ENCODE measurements at places on chromosomes 11 and 22.
A peak's percentile ranks its signal among the peaks of the same experiment; 100 is the strongest.

DNA sequence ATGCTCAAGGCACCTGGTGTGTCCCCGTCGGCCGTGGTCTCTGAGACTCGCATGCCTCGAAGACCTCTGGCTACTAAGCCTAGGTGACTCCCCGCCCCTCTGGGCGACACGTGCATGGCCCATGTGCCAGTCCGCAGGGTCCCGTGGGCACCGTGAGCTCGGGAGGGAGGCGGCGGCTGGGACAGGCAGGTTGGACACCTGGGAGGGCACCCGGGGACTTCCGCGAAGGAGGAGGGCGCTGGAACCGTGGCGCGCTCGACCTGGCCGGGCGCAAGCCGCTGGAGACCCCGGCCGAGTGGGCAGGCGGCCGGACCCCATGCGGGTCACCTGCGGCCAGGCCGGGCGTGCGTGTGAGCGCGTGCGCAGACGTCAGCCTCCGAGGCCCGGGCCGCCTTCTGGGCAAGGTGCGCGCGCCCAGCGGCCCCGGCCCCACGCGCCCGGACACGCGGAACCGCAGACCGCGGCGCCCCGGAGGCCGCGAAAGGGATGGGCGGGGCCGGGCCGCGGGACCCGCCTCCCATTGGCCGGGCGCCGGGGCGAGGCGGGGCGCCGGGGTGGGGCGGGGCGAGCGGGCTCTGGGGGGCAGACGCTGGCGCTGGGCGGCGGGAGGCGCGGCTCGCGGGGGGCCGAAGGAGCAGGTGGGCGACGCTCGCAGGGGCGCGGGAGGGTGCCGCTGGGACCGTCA lies 579 bp upstream of the RASD2 start:
- DNase-seq, result peak; percentile 51

DNA sequence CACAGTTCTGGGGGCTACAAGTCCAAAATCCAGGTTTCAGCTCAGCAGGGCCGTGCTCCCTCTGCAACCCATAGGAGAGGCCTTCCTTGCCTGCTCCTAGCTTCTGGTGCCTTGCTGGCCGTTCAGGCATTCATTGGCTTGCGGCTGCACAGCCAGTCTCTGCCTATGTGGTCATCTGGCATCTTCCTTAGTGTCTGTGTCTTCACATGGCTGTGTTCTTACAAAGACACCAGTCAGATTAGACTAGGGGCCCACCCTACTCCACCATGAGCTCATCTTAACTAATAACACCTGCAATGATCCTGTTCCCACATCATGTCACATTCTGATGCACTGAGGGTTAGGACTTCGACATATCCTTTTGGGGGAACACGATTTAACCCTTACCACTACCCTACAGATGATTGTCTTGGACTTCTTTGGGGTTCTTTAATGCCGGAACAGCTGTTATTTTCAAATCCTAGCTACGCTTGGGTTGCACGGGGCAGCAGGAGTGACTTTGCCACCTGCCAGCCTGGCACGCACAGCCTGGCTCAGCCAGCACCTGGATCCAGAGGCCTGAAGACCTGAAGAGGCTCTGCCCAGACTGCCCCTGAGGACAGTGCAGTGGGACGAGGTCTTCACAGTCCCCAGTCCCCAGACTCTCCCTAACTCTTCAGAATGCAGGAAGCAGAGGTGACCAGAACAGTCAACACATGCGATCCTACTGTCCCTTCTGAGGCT lies 7.7 kb upstream of the NEAT1 start:
- DNase-seq, result no peak

DNA sequence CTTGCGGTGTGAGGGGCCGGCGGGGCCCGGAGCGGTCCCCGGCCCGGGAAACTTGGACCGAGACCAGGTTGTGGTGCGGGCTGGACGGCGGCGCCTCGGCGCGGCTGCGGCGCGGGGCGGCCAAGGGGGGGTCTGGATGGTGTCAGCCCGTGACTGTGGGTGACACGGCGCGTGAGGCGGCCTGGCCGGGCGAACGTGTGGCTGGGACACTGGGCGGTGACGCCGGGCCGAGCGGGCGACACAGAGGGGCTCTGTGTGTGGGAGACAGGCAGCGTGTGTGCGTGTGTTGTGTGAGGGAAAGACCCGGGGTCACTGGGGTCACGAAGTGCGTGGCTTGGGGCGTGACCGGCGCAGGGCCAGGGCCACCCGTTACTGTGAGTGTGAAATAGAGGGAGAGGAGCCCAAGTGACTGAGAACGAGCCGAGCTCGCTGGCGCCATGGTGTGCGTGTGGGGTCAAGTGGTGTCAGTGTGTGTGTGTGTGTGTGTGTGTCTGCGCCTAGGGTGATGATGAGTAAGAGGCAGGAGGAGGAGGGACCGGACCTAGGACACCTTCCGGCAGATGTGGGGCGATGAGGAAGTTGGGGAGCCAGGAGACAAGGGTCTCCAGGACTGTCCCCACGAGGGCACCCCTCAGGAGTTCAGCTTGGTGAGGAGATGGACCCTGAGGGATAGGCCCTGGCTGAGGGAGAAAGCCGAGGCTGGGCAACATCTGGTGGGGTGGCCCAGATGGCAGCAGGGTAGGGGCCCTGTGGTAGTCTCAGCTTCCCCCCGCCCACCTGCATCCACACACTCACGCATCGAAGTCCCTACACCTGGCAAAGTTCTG lies 817 bp downstream of the RELT start:
- DNase-seq, result peak; percentile 56

DNA sequence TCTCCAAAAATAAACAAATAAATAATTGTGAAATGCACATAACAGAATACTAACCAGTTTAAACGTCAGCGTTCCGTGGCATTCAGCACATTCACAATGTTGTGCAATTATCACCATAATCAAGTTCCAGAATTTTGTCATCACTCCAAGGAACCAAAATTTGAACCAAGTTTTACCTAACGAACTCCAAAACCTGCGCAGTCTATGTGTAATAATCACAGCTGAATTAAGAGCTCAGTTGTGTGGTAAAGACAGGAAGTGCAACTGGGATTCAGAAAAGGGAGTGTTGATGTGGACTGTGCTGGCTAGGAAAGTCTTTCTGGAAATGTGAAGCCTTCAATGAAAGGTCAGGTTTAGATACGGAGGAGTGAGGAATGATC lies 5.4 kb upstream of the MCAM start:
- DNase-seq, result no peak

DNA sequence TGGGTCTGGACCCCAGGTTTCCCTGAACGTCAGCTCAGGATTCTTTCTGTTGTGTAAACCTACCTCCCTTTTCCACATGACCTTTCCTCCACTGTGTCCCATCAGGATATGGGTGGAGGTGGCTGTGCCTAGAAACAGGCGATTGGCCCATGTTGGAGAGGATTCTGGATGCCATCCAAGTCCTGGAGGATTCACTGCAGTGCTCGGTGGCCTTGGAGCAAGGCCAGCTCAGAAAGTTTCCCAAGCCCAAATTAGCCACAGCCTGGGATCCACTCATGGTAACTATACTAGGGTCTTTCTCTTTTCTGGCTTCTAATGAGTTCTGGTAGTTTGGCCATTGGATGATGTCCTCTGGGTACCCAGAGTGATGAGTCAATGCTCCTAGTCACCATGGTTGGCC lies 141.6 kb downstream of the SNX19 start:
- no peak for DNase-seq

DNA sequence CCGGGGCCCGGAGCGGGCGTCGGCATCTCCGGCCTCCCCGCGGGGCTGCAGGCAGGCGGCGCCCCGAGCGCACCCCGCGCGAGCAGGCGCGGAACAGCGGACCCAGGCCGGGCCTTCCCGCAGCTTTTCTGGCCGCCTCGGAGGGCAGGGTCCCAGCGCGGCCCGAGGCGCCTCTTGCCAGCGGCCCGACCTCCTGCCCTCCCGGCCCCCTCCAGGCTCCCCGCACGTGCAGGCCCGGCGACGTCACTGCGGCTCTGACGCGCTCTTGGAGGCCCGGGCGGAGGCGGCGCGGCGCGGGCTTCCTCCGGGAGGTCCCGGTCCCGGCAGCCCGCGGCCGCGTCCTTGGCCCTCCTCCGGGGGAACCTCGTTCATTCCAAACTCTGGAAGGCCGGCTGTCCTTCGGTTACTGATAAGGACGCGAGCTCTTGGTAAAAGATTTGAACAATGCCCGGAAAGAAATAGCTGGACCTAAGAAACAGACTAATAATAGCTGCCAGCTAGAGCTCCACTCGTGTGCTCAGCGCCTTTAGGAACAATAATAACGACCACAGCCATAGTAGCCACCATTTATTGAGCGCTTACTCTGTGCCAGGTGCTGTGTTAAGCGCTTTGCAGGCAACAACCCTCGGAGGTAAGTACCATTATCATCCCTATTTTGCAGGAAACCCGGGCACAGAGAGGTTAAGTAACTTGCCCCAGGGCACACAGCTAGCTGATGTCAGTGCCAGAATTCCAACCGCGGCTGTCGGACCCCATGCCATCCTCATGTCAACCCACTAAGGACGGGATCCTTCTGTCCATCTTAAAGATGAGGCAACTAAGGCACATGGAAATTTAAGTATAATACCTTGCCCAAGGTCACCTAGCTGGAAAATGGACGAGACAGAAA lies 39.1 kb upstream of the CREB3L1 start:
- peak; percentile 50 for DNase-seq

GRCh38 chr22:23237201-23237798 lies 57.0 kb downstream of the BCR start:
- DNase-seq, result no peak

DNA sequence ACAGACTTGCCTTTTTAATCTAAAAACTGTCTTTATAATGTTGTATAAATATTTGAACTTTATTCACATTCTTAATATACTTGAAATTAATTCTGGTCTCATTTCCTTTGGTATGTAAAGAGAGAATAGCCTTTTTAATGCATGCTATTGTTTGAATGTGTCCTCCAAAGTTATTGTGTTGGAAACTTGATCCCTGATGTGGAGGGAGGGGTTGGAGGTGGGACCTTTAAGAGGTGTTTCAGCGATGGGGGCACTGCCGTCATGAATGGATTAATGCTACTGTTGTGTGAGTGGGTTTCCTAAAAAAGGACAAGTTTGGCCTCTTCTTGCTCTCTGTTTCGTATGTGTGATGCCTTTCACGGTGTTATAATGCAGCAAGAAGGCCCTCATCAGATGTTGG lies 131.7 kb downstream of the DDX10 start:
- DNase-seq, result no peak

DNA sequence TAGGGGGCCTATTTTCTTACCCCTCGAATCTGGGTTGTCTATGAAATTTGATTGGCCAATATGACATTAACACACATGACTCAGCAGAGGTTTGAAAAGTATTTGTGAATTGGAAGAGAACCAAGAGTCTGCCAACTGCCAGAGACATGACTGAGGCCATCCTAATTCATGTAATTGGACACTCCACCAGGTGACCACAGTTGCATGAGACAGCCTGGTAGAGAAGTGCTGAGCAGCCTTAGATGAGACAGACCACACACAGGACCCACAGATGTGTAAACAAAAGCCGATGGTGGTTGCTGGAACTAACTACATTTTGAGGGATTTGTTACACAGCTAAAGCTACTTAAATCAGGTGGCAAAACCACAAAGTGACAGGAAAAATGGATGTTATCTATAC lies 855 bp upstream of the MS4A5 start:
- DNase-seq, result no peak

DNA sequence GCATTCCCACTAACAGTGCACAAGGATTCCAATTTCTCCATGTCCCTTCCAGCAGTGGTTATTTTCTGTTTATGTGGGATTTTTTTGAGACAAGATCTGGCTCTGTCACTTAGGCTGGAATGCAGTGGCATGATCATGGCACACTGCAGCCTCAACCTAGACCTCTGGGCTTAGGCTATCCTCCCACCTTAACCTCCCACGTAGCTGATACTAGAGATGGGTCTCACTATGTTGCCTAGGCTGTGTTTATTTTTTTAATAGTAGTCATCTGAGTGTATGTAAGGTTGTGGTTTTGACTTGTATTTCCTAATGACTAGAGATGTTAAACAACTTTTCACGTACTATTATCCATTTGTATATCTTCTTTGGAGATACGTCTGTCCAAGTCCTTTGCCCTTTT lies 74.6 kb downstream of the KCNQ1OT1 start:
- no peak for DNase-seq

GRCh38 chr11:74418509-74418895 lies 20.3 kb upstream of the PGM2L1 start:
- DNase-seq, result peak; percentile 29

DNA sequence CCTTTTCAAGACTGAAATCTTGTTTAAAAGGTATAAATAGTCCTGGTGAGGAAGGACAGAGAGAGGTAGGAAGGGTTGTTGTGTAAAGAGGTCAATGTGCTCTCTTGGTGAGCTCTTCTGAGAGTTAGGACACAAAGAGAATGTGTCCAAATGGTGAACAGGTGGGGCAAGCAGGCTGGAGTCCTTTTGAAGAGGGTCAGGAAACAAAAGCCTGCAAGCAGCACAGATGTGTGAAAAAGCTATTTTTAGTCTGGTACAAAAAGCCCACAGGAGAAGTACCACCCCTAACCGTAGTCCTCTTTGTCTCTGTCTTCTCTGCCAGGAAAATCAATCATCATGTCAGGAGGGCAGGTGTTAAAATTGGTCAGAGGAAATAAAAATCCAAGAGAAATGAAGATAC lies 54.4 kb upstream of the SYN3 start:
- DNase-seq, result no peak

GRCh38 chr11:35458846-35459245 lies 39.5 kb upstream of the SLC1A2 start:
- no peak for DNase-seq

GRCh38 chr22:42434748-42435425 lies 2.7 kb upstream of the NFAM1 start:
- no peak for DNase-seq

GRCh38 chr22:17266251-17266971 lies 47.2 kb upstream of the ADA2 start:
- no peak for DNase-seq

GRCh38 chr11:57742087-57742452 lies 779 bp downstream of the SELENOH start:
- no peak for DNase-seq

DNA sequence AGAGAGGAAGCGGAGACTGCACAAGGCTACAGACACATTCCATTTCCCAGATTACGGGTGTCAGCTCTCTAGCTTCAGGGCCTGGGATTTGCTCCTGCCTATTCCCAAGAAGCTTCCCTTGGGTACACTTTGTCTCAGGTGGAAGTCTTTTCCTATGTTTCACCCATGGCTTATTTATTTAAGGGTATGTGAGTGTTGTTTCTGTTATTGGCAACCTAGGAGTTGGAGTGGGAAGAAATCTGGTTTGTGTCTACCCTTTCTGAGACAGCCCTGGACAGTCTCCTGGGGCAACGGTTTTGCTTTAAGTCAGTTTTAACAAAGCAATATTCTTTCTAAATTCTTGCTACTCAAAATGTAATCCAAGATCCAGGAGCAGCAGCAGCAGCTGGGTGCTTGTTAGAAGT lies 127.0 kb downstream of the MICAL2 start:
- DNase-seq, result no peak

GRCh38 chr22:43343262-43343669 lies at the start of gene SCUBE1:
SCUBE1 (minus strand) TSS chr22:43343372; CDS start chr22:43343261, 111 bp downstream.
- peak; percentile 2 for DNase-seq

- DNase-seq, result no peak
Observed at GRCh38 chr11:78801161-78801884, 226.7 kb upstream of the NARS2 start.

GRCh38 chr22:28402539-28402938 lies 277.1 kb downstream of the TTC28 start:
- DNase-seq, result no peak

- peak; percentile 72 for DNase-seq
Observed at GRCh38 chr11:110984147-110984546, 261.4 kb upstream of the POU2AF2 start.
